ENCODE measurements at places on chromosomes 3 and 15. TPM values are rescaled to one million over a fixed set of nuclear protein-coding genes. Genes with fewer than 3 reads are reported as not detected.

ANKRD34C gene
- total RNA-seq, result not detected

SCAANT1 gene
- total RNA-seq, result not detected

TMEM41A gene
- total RNA-seq, result 10.8 TPM

GOLGA6B gene
- total RNA-seq, result not detected

All from articular chondrocyte of knee joint (primary cell).